Stimulated activated CD4-positive, alpha-beta T cell treated with anti-CD3 and anti-CD28 coated beads, Interleukin-1b, Interleukin-23, amount 100 ng/mL, for 1 hour (primary cell): ENCODE measurements at places on chromosomes 7 and 10.

DNA sequence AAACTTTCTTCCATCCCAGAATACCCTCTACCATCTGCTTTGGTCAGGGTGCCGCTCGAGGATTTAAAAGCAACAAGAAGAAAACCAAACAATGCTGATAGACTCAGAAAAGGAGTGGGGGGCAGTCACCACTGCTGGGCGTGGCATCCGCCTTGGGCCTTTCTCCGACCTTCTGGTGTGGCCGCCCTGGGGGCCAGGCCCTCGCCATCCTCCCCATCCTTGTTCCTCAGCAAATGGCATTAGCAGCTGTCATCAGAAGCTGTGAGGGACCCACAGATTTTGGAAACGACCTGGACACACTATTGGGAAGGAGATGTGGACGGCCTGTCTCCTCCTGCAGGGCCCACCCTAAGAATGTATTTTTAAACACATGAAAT lies 4.0 kb downstream of the ZNF511 start:
- no peak for DNase-seq

DNA sequence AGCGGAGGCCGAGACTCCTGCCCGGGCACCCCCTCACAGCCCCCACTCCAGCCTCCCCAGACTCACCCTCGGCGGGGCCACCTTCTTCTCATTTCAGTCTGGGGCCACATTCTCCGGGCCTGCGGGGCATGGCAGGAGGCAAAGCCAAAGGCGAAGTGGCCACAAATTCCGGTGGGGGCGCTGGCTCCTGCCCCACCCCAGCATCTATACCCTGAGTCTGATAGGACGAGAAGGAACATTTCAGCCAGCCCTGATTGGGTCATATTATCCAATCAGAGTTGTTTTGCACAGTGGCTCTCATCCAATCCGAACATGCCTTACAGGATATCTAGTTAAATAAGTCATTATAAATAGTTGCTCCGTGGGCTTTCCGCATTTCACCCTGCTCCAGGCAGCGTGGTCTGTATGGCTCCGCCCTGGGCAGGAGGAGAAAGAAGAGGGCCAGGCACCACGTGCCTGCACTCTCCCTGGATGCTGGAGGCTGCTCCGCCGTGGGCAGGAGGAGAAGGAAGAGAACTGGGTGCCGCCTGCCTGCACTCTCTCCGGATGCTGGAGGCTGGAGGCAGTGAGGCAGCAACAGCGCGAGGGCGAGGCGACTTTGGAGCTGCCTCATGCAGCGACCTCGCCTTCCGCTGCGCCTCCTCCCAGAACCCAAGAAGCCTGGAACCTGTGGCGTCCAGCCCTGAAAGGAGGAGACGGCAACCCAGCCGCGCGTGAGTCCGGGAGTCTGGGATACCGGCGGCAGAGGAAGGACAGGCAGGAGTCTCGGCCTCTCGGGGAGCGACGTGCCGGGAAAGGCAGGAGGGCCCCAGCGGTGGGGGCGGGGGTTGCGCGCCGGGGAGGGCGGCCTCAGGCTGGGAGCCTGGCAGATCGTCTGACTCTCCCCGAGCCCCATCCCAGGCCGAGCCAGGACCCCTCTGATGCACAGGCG lies 162.9 kb downstream of the ZNF33B start:
- DNase-seq = no peak

- no peak for DNase-seq
Observed at GRCh38 chr10:50516171-50516570, 107.6 kb downstream of the SGMS1 start.

DNA sequence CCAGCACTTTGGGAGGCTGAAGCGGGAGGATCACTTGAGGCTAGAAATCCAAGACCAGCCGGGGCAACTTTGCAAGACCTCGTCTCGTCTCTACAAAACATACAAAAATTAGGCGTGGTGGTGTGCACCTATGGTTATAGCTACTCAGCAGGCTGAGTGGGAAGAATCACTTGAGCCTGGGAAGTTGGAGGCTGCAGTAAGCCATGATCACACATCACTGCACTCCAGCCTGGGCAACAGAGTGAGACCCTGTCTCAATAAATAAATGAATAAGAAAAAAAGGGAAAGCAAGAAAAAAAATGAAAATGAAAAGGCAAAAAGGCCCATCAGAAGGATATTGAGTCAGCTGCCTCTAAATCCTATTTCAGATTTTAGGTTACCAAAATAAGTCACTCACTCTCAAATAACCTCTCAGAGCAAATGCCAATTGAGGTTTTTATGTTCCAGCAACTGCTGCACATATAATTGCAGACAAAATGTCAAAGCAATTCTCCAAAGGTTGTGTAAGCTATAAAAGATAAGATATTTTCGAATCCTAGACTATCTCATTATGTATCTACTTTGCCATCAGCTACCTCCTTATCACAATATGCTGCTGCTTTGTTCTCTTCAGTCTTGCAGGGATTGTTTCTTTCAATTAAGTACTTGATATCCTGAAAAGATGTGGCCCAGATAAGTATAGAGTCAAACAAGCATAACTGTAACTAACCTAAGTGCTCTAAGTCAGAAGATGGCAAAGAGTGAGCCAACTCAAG lies 4.7 kb downstream of the BAZ1B start:
- DNase-seq = no peak

DNA sequence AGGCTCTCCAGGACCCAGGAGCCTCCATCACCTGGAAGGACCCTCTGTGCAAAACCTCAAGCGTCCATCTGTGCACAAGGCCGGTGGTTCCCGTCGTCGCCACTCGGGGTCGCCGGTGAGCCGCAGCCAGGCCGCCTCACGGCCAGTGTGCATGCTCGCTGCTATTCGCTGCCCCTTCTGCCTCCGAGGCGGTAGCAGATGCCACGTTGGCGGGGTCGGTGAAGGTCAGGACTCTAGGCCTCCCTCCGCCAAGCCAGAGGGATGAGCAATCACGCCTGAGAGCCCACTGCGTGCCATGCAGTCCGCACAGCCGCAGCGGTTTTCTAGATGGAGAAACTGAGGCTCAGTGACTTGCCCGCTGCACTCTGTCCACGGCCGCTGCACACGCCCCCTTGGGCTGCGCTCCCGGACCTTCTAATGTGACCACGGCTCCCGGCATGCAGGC lies 5.7 kb downstream of the UPK3B start:
- DNase-seq = no peak
